ENCODE measurements at places on chromosomes 2 and 18.

GRCh38 chr2:161992531-161992930, 81.5 kb downstream of the DPP4 start:
- no peak for DNase-seq

DNA sequence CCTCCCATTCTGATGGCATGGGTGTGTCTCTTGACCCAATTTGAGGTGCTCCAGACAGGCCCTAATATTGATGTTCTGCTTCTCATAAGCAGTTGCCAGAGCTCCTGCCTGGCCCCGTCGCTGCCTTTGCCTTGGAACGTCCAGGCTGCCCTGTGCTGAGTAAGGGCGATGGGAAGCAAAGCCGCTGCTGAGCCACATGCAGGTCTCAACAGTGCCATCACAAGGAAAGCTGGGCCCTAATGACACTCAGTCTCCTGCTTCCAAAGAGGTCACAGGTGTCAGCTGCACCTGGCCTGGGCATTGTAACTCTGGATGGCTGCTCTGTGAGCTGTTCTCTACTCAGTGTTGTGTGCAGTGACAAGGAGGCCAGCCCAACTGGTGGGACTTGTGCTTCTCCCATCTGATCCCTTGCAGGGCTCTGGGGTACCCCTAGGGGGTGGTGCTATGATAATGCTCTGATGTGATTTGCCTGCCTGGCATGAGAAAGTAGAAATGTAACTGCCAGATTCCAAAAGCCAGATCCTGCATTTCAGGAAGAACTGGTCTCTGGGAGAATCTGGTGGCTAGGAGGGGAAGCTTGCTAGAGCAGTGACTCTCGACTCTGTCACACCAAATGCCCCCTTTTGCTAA, 8.7 kb downstream of the TTC39C start:
- no peak for DNase-seq

DNA sequence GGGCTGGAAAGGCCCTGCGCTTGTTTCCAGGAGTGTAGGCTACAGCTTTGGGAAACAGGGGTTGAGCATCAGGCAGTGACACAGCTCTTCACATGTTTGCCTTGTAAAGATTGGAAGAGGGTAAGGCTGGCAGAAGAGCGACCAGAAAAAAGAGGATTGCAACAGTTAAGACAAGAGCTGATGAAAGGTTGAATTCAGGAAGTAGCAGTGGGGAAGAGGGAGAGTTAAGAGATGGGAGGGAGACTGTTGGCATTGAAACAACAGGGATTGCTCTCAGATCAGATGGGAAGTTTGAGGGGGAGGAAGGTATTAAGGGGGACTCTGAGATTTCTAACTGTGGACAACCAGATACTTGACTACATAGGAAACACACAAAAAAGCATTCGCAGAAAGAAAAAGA, 96.9 kb downstream of the CTAGE1 start:
- no peak for DNase-seq

DNA sequence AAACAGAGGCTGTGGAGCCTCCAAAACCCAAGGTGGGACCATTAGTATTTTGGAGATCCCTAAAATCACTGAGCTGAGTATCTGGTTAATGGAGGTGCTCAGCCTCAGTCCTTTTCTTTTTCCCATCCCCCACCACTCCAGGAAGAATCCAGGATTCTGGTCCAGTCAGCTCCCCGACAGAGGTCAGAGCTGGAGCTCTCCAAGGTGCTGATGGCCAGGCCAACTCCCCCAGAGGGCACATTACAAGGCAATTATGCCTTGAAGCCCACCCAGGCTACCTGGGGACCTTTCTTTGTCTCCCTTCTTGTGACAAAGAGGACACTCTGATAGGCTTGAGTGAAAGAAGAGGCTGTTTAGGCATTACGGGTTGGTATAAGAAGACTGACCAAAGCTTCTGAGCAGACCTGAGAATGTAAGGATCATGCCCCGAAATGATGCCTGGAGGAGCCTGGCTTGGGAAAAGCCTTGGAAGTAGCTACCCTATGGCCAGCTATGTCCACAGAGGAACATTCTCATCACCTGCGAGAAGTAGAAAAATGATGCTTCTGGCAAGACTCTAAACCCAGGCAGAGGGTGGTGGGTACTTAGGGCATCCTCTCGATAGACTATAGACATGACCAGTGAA, 102.5 kb upstream of the LDAH start:
- DNase-seq = no peak

DNA sequence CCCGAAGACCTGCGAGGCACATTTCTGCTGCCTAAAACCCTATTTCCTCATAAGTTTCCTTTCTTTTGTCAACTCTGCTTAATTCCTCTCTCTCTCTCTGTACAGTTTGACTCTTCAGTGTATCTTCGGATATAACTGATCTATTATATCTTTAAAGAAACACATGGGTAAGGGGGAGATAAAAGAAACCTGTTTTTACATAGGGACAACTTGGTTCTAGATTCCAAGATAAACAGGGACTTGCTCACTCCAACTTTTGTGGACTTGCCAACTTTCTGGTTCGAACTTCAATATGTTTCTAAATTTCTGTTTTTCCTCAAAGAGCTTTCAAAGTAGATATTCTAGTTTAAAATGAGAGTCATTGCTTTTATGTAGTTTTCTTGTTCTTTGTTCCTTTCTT, 182.7 kb upstream of the EPC2 start:
- DNase-seq = no peak

GRCh38 chr2:177282787-177283572, 18.5 kb upstream of the NFE2L2 start:
- DNase-seq = no peak

GRCh38 chr2:118670276-118670675, 177.2 kb downstream of the EN1 start:
- no peak for DNase-seq

GRCh38 chr2:72271766-72272641, 124.3 kb upstream of the CYP26B1 start:
- no peak for DNase-seq

DNA sequence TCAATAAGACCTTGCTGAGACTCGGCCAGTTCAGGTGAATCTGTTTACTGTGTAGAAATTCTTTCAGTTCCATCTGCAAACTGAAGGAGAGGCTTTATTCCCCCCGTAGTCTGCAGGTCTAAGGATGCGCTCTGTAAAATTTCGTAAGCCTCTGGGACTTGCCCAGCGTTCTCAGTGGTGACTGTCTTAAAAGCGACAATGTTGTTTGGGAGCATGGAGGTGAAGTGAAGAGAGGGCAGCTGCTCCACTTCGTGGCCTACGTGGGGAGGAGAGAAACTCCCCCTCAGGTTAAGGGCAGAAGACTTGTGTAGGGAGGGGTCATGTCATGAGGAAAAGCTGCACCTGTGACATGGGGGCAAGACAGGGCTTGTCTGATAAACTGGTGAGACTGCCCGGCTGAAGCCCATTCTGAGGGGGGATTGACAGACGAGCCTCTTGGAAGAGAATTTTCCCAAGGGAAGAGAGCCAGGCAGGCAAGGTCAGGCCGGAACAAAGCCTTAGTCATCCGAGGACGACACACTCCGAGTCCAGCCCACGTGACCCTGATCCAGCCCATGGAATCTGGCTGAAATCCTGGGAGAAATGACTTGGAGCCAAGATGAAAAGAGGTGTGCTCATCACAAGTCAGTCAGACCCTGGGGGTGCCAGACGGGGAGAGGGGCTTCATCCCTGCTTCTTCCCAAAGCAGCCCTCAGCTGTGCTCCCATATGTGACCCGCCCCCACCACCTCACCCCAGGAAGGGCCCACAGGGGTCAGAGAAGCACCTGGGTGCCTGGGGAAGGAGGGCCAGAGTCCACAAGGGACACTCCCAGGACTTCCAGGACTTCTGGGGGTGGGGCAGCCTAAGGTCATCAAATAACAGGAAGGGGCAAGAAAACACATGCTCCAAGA, 88.5 kb upstream of the SH3BP4 start:
- DNase-seq = peak; percentile 63

- peak; percentile 35 for DNase-seq
Observed at GRCh38 chr18:21682371-21683051, 22.1 kb downstream of the ABHD3 start.

GRCh38 chr2:110874453-110875383, 142.3 kb downstream of the ACOXL start:
- DNase-seq = no peak

DNA sequence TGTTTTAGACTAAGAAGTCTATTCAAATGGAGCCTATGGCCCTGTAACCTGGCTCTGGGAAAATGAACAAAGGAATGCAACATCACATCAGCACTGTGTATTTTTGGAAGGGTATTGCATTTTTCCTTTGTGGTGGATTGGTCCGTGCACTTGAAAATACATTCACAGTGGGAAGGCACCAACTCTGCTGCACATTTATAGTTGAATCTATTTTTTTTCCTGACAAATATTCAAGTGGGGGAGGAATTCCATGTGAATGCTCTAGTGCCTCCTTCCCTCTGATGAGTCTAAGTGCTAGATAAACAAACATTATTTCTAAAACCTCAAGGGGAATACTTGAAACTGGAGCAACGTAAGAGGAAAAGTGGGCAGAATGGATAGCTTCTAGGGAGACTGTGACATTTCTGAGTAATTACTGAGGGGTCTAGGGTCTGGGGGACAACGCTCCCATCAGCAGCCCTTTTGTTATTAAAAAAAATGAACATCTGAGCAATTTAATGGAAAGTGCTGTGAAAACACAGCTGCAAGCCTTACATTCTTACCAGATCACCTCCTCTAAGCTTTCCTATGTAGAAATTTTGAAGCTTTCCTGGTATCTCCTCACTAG, 208.2 kb downstream of the SLC8A1 start:
- no peak for DNase-seq

- no peak for DNase-seq
Observed at GRCh38 chr2:37527361-37527760, 144.1 kb downstream of the CDC42EP3 start.

- no peak for DNase-seq
Observed at GRCh38 chr18:22739789-22740188, 193.3 kb upstream of the RBBP8 start.

DNA sequence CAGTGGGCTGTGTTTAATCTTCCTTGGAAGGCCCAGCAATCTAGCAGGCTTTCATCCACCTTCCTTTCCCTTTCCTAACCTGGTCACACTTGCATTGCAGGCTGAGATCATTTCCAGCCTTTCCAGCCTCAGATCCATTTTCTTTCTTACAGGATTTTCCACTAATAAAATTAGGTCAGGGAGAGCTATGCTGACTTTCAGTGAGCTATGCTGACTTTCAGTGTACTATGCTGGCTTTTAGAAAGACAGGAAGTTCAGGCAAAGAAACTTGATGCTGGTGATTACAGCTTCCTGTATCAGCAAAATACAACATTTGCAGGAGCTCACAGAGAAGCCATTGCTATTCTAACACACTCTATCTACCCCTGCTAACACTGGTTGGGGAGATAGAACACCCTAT, 735.0 kb downstream of the CCDC85A start:
- DNase-seq = no peak

- no peak for DNase-seq
Observed at GRCh38 chr2:238513346-238513745, 86.6 kb downstream of the ASB1 start.

- DNase-seq = no peak
Observed at GRCh38 chr18:13026583-13027270, 35.6 kb downstream of the CEP192 start.

DNA sequence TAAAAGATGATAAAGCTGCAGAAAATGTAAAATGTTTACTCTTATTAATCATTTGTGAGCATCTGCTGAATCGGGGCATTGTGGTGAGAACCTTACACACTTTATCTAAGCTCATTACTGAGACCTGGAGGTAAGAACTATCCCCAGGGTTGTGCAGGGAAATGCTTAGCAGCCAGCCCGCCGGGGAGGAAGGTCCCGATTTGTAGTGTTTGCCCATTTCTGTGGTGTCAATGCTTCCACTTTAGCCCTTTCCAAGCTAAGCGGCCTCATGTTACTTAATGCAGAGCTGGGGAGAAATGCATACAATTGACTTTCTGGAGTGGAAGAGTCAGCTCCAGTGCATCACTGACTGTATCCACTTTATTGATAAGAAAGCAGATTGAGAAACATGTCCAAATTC, 20.8 kb upstream of the KCNK3 start:
- DNase-seq = no peak

DNA sequence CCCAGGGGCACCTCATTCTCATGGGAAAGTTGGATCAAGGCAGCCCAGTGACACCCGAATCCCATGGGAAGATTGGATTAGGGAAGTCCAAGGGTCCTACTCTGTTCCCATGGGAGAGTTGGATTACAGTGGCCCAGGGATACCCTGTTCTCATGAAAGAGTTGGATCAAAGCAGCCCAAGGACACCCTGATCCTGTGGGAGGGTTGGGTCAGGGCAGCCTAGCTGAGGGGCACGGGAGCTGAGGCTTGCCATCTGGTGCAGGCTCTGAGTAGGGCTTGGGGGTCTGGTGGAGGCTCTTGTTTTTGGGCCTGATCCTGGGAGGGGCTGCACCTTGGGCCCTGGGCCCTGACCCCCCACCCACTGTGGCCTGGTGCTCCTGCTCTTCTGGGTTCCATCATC, 87.1 kb downstream of the ACKR3 start:
- DNase-seq = no peak

DNA sequence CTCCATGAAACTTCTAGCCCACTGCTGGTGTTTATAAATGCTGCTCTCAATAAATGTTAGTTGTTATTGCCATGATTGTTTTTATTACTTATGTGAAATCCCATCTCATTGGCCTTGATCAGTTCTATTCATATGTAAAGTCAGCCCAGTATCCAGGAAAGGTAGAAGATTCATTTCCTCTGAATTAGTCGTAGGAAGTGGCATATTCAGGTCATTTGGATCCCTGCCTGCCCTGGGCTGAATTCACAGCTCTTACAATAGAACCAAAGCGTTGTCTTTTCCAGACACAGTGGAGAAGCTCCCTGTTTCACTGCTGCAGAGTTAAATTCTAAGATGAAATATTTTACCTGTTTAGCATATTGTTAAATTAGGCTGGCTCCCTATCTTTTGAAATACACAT, 70.3 kb downstream of the MAIP1 start:
- no peak for DNase-seq

DNA sequence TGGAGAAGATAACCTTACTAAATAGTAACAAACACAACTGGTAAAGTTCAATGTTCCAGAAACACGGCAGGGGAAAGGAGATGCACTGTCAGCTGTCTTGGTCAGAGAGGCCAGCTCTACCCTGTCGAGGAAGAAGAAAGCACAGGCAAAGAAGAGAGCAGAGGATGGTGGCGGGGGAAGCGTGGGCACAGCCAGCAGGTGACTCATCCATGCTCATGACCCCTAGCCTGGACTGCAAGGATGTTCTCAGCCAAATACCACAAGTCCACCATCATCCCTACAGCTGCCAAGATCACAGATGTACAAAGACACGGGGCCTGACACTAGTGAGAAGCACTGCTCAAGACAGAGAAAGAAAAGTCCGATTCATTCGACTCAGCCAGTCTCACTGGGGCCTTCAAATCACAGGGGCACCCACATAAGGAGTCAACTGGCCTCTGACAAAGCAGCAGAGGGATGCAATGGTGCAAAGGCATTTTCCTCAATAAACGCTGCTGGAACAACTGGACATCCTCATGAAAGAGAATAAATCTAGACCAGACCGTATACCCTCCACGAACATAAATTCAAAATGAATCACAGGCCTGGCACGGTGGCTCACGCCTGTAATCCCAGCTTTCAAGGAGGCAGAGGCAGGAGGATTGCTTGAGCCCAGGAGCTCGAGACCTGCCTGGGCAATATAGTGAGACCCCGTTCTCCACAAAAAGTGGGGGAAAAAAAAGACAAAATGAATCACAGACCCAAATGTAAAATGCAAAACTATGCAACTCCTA, 5.6 kb downstream of the DTYMK start:
- DNase-seq = no peak
